ENCODE measurements at places on chromosomes 2 and 18. TPM values are rescaled to one million over a fixed set of nuclear protein-coding genes. Genes with fewer than 3 reads are reported as not detected.
A peak's percentile ranks its signal among the peaks of the same experiment; 100 is the strongest.

GRCh38 chr18:79327199-79327721 is 68.5 kb upstream of the NFATC1 start:
- no peaks in the 10 kb centered on the region for H3K27me3 ChIP-seq
- no peaks in the 10 kb centered on the region for H3K4me1 ChIP-seq
- DNase-seq: no peak
- no peak overlapping the region for H3K4me3 ChIP-seq

The ASB18 gene
- 24.2 TPM for total RNA-seq

The SLC4A3 gene
- total RNA-seq: 339 TPM

GRCh38 chr18:7090771-7091170 is 26.8 kb downstream of the LAMA1 start:
- H3K27me3 ChIP-seq: no peaks in the 10 kb centered on the region
- H3K4me3 ChIP-seq: no peak overlapping the region
- H3K27ac ChIP-seq: no peak overlapping the region
- no peak for DNase-seq
- no peaks in the 10 kb centered on the region for H3K4me1 ChIP-seq

The CDH2 gene
- 544 TPM for total RNA-seq

DNA sequence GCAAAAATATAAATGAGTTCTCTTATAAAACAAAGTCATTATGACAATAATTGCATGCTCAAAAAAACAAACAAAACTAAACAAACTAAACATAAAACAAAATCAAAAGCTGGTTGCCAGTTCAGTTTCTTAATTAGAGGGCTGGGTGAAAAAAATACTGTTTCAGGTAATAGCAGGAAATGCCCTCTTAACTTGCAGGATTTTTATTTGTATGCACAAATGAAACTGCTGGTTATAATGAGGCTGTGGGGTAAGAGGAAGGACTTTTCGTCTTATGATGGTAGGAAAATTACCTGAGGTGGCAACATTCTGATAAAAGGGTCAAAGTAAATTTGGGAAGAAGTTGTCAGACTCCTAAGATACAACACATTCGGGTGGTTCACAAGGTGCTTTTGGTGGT is 21.5 kb upstream of the CDKL4 start:
- peaks cover 15% of the 10 kb centered on the region for H3K4me1 ChIP-seq
- H3K27ac ChIP-seq: no peak overlapping the region
- H3K4me3 ChIP-seq: no peak overlapping the region
- DNase-seq: no peak
- H3K36me3 ChIP-seq: peaks cover 95% of the 10 kb centered on the region
- H3K27me3 ChIP-seq: no peaks in the 10 kb centered on the region

DNA sequence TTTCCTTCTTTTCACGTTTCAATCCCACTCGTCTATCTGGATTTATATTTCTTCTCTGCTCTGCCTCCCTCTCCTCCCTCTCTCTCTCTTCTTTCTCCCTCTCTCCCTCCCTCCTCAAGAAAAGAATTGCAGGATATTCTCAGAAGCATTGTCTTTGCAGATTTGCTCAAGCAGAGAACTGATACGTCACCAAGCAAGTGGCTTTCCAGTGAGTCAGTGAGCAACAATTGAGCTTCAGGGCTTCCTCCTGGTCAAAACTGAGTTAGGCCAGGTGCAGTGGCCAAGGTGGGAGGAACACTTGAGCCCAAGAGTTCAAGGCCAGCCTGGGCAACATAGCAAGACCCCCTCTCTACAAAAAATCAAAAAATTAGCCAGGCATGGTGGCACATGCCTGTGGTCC is 151.1 kb downstream of the SMAD2 start:
- H3K4me1 ChIP-seq: no peaks in the 10 kb centered on the region
- H3K27ac ChIP-seq: no peak overlapping the region
- no peak for DNase-seq

DNA sequence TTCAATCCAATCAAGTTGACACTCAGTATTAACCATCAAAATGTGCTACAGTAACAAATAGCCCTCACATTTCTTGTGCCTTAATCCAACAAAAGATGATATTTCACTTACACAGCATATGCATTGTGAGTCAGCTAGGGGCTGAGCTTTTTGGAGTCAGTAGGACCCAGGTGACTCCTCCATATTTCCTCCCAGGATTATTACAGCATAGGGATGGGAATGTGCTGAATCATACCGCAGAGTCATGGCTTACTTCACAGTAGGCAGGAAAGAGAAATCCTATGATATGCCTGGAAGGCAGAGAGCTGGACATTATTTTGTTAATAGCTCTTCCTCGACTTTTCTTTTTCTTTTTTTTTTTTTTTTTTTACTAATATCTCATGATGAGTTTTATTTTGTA is 153.3 kb downstream of the TMEM182 start:
- H3K27ac ChIP-seq: no peak overlapping the region
- H3K4me3 ChIP-seq: no peak overlapping the region
- no peak for DNase-seq
- H3K4me1 ChIP-seq: no peaks in the 10 kb centered on the region
- no peaks in the 10 kb centered on the region for H3K36me3 ChIP-seq
- H3K27me3 ChIP-seq: no peaks in the 10 kb centered on the region

DNA sequence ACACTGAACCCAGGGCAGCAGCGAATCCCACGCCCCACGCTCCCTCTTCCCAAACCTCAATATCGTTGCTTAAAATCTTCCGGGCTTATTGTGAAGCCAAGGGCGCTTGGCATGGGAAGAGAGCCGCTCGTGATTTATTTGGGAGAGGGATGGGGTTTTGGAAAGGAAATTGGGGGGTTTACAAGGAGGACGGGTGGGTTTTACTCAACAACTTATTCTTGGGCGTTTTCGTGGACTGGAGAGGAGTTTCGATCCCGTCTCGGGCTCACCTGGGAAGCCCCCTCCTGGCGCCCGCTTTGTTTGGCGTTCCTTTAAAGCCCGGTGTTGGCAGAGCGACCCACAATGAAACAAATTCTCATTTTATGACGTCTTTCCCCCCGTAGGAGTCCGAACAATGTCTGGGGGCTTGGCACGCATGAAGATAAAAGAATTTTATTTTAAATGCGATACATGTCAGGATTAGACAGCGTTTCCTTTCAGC is 135.3 kb downstream of the INSIG2 start:
- no peaks in the 10 kb centered on the region for H3K36me3 ChIP-seq
- H3K27ac ChIP-seq: no peak overlapping the region
- DNase-seq: no peak
- peak overlapping the region; percentile 27 for H3K4me3 ChIP-seq
- H3K27me3 ChIP-seq: peaks cover 96% of the 10 kb centered on the region
- peaks cover 4% of the 10 kb centered on the region for H3K4me1 ChIP-seq

DNA sequence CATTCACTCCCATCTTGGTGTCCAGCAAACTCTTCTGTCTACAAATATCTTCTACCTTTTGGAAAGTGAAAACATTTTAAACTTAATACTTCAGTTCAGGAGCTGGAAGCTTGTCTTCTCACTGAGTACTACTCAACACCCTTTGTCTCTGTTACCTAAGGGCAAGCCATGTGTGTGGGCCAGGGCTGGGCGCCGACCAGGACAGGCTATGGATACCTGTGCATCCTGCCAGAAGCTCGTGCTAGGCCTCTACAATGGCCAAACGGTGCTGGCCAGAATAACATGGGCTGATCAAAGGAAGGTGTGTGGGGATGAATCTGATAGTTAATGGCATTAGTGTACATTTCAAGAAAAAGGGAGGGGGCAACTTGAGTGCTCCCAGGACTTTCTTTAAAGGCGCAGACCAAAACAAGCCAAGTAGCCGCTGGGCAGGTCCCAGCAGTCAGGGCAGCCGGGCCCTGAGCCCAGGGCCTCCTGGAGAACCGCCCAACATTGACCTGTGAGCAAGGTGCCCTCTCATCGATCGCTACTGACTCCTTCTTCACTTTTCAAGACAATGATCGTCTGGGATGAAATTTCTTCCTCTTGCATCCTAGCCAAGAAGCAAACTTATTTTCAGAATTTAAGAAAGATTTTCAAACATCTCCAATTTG is 29.0 kb upstream of the ID2 start:
- H3K27ac ChIP-seq: no peak overlapping the region
- no peak overlapping the region for H3K4me3 ChIP-seq

DNA sequence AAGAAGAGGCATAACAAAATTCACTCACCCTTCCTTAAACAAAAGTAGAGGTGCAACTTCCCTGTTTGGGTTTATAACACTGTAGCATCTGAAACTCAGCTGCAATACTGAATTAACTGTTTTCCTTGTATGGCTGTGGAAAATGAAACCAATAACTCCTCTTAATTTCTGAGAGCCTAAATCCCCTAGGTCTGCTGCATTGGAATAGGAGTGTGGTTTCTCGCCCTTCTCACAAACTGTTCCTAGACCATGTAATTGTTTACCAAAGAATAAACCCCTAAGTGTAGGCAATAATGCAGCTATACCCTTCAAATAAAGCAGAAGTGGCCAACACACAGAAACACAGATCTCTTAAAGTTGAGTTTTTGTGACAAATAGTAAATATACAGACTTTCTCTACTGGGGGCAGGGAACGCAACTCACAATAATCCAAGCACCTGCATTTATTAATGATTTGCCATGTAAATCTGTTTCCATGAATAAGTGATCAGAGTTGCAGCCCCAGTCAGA is 52.0 kb downstream of the RASGRP3 start:
- no peaks in the 10 kb centered on the region for H3K27me3 ChIP-seq
- H3K27ac ChIP-seq: no peak overlapping the region
- H3K36me3 ChIP-seq: peaks cover 91% of the 10 kb centered on the region

The STPG4 gene
- 0.44 TPM for total RNA-seq

DNA sequence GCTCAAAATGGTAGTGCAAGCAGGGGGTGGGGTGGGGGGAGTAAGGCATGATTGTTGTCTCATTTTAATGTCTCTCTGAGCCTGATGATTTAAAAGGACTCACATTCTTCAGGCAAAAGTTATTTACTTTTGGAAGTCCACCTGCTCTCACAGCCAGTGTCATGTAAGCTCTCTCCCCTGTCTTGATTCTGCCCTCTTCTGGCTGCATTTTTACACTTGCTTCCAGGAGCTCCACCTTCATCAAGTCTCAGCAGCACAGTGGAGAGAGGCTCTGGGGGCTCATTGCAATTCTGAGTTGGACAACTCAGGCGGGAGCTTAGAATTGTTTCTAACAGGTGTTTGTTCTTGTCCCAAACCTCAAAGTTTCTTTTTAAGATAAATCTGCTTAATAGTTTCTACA is 39.2 kb downstream of the GNAL start:
- H3K4me1 ChIP-seq: no peaks in the 10 kb centered on the region
- no peak for DNase-seq
- no peak overlapping the region for H3K27ac ChIP-seq

DNA sequence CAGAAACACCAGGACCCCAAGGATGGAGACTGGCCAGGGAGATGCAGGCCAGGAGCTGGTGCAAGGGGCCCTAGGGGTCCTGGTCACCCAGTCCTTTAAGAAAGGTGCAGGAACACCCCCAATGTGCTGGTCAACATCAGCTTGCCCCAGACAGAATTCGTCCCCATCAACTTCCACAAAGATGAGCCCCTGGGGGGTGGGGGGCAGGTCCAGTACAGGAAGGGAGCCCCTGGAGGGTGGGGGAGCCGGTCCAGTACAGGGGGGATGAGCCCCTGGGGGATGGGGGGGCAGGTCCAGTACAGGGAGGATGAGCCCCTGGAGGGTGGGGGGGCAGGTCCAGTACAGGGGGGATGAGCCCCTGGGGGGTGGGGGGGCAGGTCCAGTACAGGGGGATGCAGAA is 160.7 kb upstream of the SALL3 start:
- no peak overlapping the region for H3K4me3 ChIP-seq
- peaks cover 28% of the 10 kb centered on the region for H3K27me3 ChIP-seq
- no peaks in the 10 kb centered on the region for H3K36me3 ChIP-seq
- no peak overlapping the region for H3K27ac ChIP-seq
- DNase-seq: no peak

The SNORC gene
- 1.7 TPM for total RNA-seq

GRCh38 chr2:120675460-120676130 is 60.1 kb upstream of the GLI2 start:
- peaks cover 12% of the 10 kb centered on the region for H3K4me1 ChIP-seq
- no peak overlapping the region for H3K4me3 ChIP-seq
- H3K27ac ChIP-seq: no peak overlapping the region
- DNase-seq: peak; percentile 53
- H3K36me3 ChIP-seq: no peaks in the 10 kb centered on the region

GRCh38 chr18:41655074-41655473 is 300.0 kb upstream of the PIK3C3 start:
- H3K27ac ChIP-seq: no peak overlapping the region
- no peak for DNase-seq
- H3K4me3 ChIP-seq: no peak overlapping the region

DNA sequence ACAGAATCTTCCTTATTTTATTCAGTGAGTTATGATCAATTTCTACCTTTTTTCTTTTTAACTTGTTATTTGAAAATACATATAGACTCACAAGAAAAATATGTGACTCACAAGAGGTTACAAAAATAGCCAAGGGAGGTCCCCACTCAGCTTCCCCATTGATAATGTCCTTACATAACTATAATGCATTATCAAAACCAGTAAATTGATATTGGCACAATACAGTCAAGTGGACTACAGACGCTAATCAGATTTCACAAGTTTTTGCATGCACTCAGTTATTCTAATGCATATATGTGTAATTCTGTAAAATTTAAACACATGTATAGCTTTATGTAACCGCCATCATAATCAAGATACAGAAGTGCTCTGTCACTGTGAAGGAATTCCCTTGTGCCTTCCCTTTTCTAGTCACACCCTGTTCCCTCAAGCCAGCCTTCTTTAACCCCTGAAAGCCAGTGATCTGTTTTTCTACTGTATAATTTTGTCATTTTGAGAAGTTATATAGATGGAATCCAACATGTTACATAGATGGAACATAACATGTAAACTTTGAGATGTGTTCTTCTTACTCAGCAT is 118.4 kb downstream of the ALMS1 start:
- no peak for DNase-seq
- H3K36me3 ChIP-seq: no peaks in the 10 kb centered on the region
- no peaks in the 10 kb centered on the region for H3K4me1 ChIP-seq

The FEV gene
- total RNA-seq: not detected

DNA sequence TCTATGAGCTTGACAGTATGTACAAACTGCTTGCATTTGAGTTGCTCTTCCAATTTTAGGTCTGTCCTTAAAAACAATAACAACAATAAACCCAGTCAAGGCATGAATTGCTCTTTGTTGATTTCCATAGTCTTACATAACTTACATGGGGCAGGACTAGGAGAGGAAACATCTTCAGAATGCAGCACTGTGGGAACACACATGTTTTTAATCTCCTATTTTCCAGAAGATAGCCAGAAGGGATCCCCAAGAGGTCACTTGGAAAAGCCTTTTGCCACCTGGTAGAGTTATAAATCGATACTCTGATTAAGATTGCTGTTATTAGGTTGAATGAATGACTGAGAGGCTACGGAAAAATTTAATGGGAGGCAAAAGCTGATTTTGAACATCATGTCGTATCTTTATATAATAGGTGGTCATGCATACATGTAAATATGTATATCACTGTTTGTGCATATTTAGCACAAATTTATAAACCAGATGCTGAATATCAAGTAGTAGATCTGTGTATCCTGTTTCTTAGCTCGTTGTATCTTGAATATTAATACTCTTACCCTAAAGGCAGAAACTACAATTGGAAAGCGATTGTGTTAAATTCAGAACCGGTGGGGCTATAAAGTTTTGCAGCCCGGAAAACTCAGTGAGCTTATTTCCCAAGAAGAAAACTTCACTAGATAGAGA is 479.4 kb upstream of the TCF4 start:
- no peak overlapping the region for H3K4me3 ChIP-seq
- peaks cover 31% of the 10 kb centered on the region for H3K4me1 ChIP-seq
- no peaks in the 10 kb centered on the region for H3K36me3 ChIP-seq
- no peaks in the 10 kb centered on the region for H3K27me3 ChIP-seq
- H3K27ac ChIP-seq: no peak overlapping the region
